ENCODE measurements at places on chromosomes 13 and 19.
A peak's percentile ranks its signal among the peaks of the same experiment; 100 is the strongest.

DNA sequence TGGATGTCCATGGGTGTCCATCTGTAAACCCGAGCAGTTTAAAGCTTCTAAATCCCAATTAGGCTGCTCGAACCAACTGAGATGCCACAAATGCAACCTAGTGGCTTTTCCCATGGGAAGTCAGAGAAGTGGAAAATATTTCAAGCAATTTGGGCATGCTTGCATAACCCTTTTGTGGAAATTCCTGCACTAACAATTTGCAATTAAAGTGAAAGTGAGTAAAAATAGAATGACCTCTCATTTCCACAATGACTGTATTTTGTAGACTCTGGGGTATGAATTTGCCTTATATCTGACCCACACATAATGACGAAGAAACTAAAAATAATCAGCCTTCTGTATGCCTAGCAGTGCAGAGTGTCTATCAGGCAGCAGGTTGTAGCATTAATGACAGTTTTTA lies 91.8 kb upstream of the TSC22D1 start:
- no peak for DNase-seq

- no peak for DNase-seq
Measured at GRCh38 chr13:77477299-77477848, 58.1 kb upstream of the SCEL start.

- DNase-seq = no peak
Measured at GRCh38 chr13:60986301-60986700, 429.3 kb downstream of the PCDH20 start.

DNA sequence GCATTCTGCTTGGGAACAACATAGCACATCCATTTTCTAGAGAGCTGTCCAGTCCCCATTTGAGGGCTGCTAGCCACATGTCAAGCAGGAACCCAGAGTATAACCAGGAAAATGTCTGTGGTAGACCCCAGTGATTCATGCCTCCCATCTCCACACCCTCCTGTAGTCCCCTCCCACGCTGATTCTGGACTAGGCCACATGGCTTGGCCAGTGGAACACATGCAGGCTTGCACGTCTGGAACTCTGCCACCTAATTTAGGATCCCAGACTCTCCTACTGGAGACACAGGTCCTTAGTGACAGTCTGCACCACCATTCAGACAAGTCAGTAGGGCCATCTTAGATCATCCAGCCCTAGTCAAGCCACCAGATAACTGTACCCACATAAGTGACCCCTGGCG lies 149.8 kb downstream of the ZIC5 start:
- no peak for DNase-seq

DNA sequence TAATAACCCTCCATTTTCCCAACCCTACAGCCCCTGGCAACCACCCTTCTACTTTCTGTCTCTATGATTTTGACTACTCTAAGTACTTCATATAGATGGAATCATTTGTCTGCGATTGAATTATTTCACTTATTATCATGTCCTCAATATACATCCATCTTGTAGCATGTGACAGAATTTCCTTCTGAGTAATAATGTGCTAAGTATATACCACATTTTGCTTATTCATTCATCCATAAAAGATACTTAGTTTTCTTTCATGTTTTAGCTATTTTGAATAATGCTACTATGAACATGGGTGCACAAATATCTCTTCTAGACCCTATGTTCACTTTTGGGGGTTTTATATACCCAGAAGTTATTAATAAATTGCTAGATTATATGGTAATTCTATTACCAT lies 17.4 kb upstream of the NDFIP2 start:
- no peak for DNase-seq

DNA sequence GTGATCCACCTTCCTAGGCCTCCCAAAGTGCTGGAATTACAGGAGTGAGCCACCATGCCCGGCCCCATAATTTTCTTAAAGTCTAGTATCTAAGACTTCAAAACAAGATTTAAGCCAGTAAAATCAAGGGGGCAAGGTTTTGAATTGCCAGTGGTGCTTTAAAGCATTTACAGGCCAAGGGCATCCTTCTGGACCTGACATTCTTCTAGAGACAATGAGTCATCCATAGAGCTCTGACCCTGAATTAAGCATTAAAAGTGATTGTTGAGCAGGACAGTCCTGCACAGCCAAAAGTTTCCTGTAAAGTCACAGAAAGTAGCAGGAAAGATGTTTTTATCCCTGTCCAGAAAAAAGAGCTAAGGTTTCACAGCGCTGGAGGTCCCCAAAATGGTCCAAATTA lies 50.9 kb upstream of the ATP12A start:
- DNase-seq = no peak

DNA sequence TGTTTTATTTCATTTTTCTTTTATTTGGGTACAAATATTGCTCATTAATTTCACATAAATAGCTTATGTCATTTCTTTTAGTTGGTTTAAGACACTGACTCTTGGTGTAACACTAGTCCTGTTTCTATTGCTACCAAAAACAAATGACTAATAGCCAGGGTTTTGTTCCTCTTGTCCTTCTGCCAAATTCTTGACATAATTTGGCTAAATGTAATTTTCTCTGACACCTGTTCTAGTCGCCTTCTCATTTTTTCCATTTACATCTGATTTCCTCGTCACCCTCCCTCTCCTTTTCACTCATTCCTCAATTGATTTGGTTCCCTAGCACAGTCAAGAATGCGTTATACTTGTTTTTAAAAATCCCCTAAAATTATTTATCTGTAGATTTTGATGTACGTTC lies 1718.7 kb downstream of the EFNB2 start:
- DNase-seq = no peak

DNA sequence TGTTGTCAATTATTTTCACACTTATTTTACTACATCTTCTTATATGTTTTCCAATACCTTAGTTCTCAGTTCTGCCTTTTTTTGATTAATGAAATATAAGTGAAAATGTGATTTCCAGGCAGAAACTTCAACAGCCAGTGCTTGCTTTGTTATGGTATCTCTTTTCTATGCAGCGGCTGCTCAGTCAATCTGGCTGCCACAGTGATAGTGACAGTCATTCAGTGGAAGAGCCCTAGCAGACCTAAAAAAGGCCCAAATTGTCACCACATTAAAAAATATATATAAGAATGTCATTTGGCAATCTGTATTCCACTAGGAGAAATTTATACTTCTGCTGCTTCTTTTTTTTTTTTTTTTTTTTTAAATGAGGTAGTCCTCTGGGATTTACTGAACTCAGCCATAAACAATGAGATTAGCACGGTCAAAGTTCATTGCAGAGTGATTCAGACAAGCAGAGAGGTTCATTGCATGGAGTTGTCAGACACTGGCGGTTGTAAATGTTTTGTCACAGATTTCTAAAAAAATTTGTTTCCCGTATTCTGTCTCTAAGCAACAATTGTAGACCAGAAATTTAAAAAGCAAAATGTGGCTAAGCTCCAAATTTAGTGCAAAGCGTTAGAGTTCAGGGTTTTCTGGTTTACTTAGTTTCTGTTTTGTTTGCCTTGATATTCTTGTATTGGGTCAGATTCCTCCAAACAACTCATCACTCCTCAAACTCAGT lies 94.7 kb upstream of the PRR20A start:
- no peak for DNase-seq

DNA sequence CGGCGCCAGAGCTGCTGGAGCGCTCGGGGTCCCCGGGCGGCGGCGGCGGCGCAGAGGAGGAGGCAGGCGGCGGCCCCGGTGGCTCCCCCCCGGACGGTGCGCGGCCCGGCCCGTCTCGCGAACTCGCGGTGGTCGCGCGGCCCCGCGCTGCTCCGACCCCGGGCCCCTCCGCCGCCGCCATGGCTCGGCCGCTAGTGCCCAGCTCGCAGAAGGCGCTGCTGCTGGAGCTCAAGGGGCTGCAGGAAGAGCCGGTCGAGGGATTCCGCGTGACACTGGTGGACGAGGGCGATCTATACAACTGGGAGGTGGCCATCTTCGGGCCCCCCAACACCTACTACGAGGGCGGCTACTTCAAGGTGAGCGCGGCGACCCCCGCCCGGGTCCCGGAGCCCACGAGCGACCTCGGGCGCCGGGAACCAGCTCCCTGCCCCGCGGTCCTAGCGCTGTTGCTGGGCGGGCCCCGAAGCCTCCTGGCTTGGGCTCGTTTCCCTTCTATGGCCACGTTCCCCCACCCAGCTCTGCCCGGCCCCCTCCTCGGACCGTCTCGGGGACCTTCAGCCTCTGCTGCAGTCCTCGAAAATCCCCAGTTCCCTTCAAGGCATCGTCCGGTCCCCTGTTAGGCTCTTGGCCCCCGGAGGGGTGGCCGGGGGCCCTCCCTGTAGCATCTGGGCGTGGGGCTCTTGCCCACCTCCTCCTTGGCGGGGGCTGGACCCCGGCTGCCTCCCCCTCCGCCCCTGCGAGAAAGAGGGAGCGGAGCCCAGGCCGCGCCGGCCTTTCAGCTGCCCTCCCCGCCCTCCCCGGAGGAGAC lies at the start of gene CDC34:
Gene CDC34 (plus strand): TSS at position 8 of the 808 bp plus-strand sequence. CDS start 172 bp downstream, at position 180.
- DNase-seq = no peak

DNA sequence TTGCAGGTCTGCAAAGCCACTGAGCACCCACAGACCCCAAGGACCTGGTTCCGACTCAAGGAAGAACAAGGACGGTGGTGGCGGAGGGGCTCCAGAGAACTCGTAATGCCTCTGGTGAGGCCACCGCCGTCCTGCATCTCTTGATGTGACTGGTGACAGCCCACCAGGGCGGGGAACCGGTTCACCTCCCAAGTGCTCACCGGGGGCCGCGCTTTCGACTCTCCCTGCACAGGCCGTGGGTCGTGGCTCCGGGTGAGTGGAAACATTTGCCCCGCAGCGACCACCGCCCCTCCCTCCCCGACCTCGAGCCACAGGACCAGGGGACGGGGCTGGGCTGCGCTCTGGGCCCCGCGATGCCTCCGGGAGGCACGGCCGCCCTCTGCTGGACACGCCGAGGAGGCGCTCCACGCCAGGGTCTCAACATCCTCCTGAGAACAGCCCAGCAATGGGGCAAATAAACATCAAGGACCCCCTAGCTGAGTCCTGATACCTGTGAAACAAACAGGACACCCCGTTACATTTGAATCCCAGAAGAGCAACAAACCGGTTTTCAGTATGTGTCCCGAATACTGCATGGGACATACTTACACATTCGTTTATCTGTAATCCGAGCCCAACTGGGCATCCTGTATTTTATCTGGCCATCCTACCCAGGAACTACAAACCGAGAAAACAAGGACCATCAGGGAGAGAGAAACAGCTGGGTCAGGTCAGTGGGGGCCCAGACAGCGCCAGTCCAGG lies 3.9 kb upstream of the PLPP2 start:
- DNase-seq = peak; percentile 79

GRCh38 chr13:33392794-33393405 lies 107.3 kb upstream of the STARD13 start:
- no peak for DNase-seq

- DNase-seq = no peak
Measured at GRCh38 chr13:66837246-66837645, 392.9 kb downstream of the PCDH9 start.

DNA sequence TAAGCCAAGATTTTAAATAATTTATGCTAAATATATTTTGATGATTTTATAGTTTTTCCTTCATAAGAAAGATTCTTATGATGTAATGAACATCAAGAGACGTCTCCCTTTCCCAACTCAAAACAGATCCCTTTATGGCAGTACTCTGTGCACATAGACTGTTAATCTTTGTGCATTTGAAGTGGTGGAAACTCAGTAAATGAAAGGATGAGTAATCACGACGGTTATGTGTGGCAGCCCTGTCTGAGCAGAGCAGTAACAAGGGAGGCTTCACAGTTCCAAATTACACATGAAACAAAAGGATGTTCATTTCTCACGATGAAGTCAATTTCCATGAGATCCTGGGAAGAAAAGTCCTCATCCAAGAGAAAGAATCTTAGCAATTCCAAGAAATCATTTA lies 498.1 kb downstream of the KLF5 start:
- no peak for DNase-seq

DNA sequence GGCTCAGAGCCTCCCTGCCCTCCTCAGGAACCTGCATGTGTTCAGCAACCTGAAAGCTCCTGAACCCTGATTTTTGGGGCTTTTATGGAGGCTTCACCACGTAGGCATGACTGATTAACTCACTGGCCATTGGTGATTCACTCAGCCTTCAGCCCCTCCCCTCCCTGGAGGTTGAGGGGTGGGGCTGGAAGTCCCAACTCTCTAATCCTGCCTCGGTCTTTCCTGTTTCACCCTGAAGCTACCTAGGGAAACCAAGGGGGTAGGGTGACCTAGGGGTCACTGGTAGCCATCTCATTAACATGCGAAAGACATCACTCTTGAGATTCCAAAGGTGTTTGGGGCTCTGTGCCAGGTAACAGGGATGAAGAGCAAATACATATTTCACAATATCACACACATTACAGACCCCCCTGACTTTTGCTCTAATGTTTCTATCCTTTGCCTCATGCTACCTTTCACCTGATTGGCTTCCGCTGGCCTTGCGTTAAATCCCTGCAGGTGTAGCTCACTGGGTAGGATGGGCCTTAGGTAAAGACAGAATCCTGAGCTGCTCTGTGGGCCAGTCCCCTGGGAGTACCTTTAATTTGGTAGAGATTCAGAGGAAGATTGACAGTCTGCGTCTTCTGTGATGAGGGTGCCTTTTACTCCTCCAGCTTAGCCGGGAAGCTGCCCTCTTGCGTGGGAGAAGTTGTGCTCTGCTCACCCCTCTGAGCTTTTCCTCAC lies 260.6 kb downstream of the ATP8A2 start:
- DNase-seq = no peak

DNA sequence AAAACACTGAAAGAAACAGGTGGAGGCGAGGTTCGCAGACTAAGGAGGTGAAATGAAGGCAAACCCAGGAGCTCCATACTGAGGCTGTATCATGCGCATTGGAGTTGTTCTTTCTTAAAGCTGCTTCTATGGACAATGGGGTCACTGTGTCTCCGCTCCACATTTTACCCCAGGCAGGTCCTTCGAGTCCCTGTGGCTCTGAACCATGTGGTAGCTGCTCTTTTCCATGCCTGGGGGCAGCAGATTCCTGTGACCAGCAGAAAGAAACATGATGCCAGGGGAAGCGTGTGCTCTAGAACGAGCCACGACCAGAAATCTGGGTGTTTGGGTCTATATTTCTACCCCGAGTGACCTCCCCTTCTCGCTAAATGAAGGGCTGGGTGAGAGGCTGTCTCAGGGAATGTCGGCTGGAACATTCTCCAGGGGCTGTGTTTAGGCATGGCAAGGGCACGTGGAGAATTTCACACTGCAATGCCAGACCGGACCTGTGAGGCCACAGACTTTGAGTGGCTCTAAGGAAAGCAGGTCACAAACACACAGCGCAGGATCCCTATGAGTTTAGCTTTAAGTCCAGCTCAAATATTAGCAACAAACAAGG lies 95.7 kb upstream of the IRS2 start:
- DNase-seq = no peak

GRCh38 chr19:33582914-33583313 lies 38.8 kb upstream of the CHST8 start:
- DNase-seq = peak; percentile 13

DNA sequence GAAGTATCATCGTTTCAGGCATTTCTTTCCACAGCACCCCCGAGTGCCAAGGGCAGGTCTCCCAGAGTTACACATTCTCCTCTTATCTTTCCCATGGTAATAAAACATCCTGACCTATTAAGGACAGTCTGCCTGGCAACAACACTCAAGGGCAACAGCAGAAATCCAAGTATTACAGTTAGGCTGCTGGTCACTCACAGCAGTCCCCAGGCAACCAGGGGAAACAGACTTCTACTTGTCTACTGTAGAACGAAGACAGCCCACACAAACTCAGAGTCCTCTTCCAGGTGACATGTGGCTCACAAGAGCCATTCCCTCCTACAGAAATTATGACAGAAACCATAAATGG lies 24.3 kb downstream of the RCBTB1 start:
- DNase-seq = no peak
